ENCODE measurements at places on chromosomes 3 and 15. TPM values are rescaled to one million over a fixed set of nuclear protein-coding genes. Genes with fewer than 3 reads are reported as not detected.

The RLBP1 gene
- not detected for total RNA-seq

The ERC2 gene
- total RNA-seq = 0.33 TPM

The HRG gene
- not detected for total RNA-seq

The CELF6 gene
- total RNA-seq = not detected

The ASB14 gene
- total RNA-seq = not detected

The NLGN1 gene
- 0.85 TPM for total RNA-seq

The ZBED2 gene
- total RNA-seq = 0.10 TPM

The MASP1 gene
- not detected for total RNA-seq

The TP63 gene
- 0.51 TPM for total RNA-seq

The TMCO5A gene
- not detected for total RNA-seq

Data from Panc1 (cell line).